ENCODE measurements at places on chromosomes 11 and 22.
A peak's percentile ranks its signal among the peaks of the same experiment; 100 is the strongest.

DNA sequence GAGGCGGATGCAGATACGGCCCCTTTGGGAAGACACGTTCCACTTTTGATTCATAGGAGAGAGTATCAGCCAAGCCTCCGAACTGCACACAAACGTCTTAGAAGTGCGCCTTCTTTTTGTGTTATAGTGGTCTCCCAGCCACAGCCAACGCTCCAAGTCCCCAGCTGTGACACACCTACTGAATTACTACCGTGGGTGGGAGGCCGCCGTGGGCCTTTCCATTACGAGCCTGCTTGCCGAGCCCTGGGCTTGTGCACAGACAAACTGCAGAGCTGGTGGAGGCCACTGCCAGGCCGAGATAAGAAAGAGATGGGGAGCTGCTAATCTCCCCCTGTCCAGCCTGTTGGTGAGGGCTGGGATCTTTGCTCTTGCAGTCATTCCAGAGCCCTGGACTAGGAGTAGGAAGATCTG lies 761 bp downstream of the HMBS start:
- no peak for DNase-seq

- no peak for DNase-seq
These were observed 25.6 kb upstream of the DRICH1 start for GRCh38 chr22:23657727-23658126.

- DNase-seq: no peak
These were observed 11.2 kb upstream of the NAV2 start for GRCh38 chr11:19701421-19701820.

DNA sequence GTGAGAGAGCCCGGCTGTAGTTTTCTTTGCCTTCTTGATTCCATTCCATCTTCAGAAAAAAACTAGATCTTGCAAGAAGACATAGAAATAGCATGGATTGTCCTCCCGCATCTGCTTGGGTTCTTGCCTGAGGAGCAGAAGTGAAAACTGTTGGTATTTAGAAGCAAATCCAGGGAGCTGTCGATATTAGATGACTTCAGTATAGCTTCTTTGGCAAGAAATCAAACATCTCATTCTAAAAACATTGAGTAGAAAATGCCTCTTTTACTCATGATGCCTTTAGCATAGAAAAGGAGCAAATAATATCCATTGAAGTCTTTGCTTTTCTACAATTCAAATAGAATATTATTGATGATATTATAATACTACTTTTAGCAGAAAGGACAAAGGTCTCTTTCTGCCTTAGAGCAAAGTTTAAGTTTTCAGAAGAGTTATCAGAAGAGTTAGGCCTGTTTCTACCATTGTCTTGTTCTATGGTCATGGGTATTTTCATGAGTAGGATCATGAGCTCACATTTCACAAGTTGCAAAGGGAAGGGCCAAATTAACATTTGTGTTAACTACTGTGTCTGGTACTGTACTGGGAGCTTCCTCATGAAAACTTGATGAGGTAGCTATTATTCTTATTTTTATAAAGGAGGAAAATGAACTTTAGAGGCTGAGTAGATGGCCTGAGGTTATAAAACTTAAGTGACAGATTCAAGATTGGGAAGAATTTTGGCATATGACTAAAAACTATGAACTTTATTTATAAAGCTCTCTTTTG lies 49.7 kb downstream of the EXT2 start:
- no peak for DNase-seq

- no peak for DNase-seq
These were observed 553.0 kb downstream of the JRKL start for GRCh38 chr11:96942855-96943254.

DNA sequence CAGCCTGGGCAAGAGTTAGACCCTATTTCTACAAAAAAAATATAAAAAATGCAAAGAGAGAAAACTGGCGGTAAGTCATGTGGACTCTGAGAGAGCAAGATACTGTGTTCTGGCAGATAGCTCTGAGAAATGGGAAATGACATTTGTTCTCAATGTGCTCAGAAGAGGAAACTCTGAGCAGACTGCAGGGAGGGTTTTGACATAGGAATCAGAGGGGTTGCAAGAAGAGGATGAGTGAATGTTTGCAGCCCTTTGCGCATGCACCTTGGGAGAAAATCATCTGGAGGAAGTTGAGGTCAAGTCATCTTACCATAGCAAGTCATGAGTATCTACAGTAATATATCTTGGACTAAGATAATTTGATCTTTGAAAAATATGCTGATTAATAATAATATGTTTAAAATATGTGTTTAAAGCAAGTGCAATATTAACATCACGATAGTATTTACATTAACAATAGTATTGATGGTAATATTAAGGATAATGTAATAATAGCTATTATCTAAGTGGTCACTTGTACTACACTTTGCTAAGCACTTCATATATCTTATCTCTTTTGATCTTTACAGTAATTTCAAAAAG lies 2.6 kb downstream of the ACER3 start:
- DNase-seq: no peak

DNA sequence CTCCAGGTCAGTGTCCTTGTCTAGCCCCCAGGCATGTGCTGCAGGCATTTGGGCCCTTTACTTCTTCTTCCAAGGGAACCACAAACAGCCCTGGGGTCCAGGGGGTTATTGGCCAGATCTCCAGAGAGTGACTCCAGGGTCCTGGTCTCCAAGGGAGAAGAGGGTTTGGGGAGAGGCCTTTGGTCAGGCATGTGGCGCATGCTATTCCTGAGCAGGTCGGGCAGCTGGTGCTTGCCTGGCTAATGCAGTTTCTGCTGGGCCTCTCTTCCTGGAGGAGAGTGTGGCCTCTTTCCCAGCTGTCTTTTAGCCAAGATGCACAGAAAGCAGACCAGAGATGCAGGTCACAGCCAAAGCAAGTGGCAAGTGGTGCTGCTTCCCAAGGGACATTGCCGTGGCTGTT lies 3.8 kb upstream of the RFPL2 start:
- DNase-seq: no peak

GRCh38 chr22:32661296-32661695 lies 140.2 kb upstream of the TIMP3 start:
- peak; percentile 82 for DNase-seq

DNA sequence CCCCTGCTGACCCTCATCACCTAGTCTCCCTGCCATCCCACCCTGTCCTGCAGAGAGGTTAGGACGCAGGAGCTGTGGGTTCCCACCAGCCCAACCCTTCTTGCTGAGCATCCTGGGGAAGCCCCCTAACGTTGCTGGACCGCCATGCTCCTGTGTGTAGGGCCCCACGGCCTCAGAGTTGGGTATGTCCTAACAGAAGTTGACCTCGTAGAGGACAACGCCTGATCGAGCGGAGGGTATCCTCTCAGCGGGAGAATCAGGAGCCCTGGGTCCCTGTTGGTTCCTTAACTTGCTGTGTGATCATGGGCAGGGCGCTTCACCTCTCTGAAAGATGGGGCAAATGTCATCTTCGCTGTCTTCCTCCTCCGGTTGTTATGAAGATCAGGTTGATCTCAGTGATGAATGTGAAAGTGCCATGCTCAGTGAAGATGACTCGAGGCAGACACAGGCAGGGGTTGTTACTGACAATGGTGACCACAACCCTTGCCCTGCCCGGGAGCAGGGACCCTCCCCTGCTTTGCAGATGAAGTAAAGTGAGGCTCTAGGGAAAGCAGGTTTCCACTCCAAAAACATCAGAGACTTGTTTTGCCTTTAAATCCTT lies 19.3 kb upstream of the CD5 start:
- no peak for DNase-seq

GRCh38 chr22:33209930-33210784 lies 152.0 kb upstream of the SYN3 start:
- no peak for DNase-seq

- DNase-seq: no peak
These were observed 33.8 kb upstream of the DKK3 start for GRCh38 chr11:12042215-12042676.

GRCh38 chr11:102534261-102534872 lies 3.8 kb upstream of the MMP7 start:
- no peak for DNase-seq

GRCh38 chr11:119774172-119774763 lies 45.3 kb upstream of the NECTIN1 start:
- DNase-seq: no peak

DNA sequence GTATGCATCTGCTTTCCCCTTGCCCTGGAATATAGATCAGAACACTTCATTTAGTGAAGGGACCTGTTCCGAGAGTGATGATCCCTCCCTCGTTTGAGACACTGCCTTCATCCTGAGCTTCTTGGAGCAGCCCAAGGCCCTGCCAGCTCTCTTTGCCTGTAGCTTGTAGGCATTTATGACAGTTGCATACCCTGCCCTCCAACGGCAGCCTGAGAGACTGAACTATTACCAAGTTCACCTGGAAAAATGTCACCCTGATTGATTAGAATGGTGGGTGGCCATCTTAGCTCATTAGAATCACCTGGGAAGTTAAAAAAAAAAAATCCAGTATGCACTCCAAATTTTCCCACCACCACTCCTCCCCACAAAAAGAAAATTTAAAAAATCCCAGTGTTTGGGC lies 1.5 kb downstream of the MICAL3 start:
- DNase-seq: no peak

GRCh38 chr11:118918686-118919280 lies 6.9 kb downstream of the BCL9L start:
- DNase-seq: no peak

- DNase-seq: no peak
These were observed 50.5 kb upstream of the CARS1 start for GRCh38 chr11:3107608-3108182.

DNA sequence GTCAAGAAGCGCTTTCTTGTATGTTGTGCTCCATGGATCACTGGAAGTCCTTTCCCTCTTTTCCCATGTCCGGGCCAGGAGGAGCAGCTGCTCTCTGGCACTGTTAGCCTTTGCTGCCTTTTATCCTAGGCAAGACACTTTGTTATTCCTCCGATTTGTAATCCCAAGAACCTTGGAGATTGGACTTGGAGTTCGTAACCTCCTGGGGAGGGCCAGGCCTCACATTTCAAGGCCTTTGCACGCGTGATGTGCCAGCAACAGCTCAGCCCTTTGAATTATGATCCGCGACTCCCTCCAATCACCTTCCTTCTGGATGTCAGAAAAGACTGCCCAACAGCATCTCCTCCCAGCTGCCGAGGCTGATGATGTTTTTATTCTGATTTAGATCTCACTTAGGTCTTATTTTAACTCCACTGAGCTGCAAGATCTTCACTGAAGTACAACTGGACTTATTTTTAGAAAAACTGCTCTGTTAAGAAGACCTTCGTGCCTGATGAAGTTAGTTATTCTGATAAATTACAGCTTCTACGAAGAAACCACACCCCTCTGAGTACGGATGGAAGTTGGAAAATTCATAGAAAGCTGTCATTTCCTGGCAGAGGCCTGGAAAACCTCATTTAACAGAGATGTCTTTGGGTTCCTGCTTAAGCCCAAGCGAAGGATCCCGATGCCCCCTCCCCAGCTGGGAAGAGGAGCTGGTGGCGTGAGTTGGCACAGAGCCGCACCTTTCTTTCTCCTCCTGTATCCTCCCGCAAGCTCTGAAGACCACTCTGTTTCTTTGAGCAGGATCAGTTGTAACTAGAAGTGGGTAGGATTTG lies 62.4 kb downstream of the PARVB start:
- peak; percentile 29 for DNase-seq

DNA sequence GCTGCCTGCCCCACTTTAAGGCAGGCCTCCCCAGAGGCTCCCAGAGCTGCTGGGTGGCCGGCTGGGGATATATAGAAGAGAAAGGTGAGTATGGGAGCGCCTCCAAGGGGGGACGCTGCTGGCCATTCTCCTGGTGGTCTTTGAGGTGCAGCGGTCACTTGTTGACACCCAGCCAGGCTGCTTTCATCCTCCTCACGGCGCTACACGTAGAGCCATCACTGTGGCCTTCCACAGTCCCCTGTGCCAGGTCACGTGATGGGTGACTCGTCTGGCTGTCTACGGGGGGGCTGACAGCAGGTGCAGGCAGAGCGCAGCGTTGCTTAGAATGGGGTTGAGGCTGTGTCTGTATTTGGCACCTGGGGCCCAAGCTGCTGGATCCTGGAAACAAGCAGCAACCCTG lies 1.9 kb downstream of the ACR start:
- DNase-seq: no peak

DNA sequence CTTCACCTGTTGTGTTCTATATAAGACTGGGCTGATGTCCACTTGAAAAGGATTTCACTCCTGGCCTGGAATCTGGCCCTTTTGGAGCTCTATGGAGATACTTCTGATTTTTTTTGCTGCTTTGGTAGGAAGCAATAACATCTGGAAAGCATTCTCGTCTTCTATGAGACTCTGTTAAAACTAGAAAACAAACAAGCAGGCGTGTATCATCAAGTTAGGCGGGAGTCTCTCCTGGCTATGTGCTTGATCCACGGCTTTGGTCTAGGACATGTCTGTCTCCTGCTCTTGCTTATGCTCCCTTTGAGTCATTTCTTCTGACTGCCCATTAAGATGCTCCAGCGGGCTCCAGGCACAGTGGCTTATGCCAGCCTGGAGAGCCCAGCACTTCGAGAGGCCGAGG lies 121.4 kb upstream of the TTC12 start:
- no peak for DNase-seq

DNA sequence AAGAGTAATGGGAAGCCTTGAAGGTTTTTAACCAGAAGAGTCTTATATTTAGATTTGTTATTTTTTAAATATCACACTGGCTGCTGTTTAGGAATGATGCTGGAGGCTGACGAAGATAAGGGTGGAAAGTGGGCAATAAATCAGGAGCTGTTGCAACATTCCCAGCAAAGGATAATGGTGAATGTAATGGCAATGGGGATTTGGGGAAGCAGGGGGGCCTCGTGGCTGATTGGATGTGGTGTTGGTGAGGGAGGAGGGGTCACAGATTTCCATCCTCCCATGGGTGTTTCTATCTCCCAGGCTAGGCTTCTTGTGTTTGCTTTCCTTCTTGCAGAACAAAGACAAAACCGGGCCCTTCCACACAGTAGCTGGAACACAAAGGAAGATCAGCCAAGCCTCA lies 80.8 kb downstream of the PIWIL4 start:
- DNase-seq: peak; percentile 48

DNA sequence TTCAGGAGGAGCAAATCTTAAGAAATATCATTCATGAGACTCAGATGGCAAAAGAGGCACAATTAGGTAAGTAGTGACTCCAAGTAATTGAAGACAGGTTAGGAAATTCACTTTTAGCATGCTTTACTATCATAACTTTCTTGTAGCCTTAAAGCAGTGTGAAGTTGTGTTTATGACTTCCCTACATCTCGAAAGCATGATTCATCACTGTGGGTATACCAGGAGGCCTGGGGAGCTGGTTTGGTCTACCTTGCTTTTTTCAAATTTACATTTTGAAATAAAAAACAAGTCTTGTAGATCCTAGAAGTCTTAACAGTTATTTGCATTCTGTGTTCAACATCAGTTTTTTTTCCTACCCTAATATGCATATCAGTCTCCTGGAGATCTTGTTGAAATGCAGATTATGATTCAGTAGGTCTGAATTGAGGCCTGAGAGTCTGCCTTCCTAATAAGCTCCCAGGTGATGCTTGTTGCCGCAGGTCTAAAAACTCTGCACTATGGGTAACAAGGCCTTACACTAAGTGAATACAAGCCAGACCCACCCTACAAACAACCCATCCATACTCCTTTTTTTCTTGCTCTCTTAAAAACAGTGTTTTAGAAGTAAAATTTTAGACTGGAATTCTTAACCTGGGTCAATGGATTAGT lies 41.4 kb downstream of the TTC17 start:
- no peak for DNase-seq

GRCh38 chr11:78083021-78083420 lies 3.4 kb upstream of the NDUFC2 start:
- DNase-seq: no peak

- no peak for DNase-seq
These were observed 112.2 kb downstream of the NECTIN1 start for GRCh38 chr11:119616586-119617339.
